ENCODE measurements at places on chromosomes 11 and 22.

DNA sequence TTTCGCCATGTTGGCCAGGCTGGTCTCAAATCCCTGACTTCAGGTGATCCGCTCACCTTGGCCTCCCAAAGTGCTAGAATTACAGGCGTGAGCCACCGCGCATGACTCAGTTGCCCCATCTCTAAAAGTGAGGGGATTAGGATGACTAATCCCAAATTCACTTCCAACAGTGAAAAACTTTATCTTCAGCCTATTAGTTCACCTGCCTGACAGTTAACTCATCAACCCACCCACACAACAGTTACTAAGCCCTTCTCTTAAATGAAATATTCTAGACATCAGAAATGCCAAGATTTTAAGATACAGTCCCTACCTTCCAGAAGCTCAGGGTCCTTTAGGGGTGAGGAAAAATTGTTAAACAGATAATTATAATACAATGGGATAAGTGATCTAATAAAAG, 2.0 kb upstream of the ANKRD42 start:
- H3K36me3 ChIP-seq, result peaks cover 21% of the 10 kb centered on the region
- H3K27ac ChIP-seq, result no peak overlapping the region
- peaks cover 26% of the 10 kb centered on the region for H3K4me1 ChIP-seq

- H3K27ac ChIP-seq, result no peak overlapping the region
- H3K27me3 ChIP-seq, result peaks cover 29% of the 10 kb centered on the region
- no peak overlapping the region for H3K4me3 ChIP-seq
- no peak for DNase-seq
- H3K36me3 ChIP-seq, result no peaks in the 10 kb centered on the region
Measured at GRCh38 chr11:134501406-134502152, 89.5 kb upstream of the B3GAT1 start.

DNA sequence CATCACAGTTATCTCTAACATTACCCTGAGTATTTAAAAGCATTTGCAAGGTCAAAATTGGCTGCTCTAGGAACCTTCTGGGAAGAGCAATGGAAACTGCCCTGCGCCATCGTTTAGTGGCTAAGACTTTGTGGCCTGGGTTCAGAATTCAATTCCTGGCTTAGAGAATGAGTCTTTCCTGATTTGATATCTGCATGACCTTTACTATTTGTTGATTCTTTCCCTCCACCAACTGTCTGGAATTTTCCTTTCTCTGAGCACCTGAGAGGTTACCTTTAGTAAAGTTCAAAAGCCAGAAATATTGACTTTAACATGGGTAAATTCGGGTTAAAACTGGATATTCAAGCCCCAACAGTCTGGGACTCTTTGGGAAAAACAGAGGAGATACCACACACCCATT, 43.0 kb upstream of the SLC5A12 start:
- H3K27me3 ChIP-seq, result no peaks in the 10 kb centered on the region
- H3K27ac ChIP-seq, result no peak overlapping the region
- DNase-seq, result no peak
- H3K4me3 ChIP-seq, result no peak overlapping the region
- no peaks in the 10 kb centered on the region for H3K36me3 ChIP-seq

DNA sequence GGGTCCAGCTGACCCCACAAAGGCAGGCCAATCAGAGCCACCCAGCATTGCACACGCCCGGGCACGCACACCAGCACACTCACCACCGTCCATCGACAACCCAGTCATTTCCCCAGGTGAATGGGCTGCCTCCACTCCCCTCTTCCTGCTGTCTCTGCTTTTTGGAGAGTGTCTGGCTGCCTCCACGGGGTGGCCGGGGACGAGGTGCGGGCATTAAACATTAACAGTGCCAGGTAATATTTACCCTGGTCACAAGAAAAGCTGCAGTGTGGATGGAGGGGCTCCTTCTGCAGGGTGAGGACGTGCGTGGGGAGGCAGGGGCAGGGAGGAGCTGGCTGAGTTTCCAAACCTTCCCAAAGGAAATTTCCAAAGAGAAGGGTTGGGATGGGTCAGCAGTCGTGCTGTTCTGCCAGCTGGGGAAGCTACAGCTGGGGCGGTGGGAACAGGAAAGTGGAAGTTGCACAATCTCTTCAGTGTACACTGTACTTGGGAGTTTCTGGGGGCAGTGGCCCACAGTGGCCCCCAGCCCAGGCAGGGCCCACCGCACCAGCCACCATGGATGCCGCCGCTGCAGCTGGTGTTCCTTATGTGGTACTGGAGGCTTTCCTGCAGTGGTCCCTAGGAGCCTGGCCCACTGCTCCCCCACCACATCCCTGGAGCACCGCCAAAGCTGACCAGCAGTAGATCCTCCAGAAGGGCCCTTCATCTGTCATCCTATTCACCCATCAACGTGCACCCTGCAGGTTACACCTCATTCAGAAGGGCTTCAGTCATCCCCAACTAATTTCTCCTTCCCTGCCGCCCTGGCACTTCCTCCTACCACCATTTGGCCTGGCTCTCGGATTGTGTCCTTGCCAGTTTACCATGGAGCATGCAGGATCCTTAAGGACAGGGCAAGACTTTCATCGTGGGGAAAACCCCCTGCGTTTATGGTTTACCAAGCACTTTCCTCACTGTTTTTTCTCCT, at the start of gene FXYD2:
FXYD2 (minus strand) TSS at position 174 of the 967 bp plus-strand sequence; CDS start at position 108, 66 bp downstream.
- H3K27ac ChIP-seq, result peak within 1 kb of the TSS; percentile 59
- H3K4me3 ChIP-seq, result no peak within 1 kb of the TSS
- H3K4me1 ChIP-seq, result peaks cover 10% of the 10 kb centered on the region
- no peaks in the 10 kb centered on the region for H3K36me3 ChIP-seq
- peaks cover 35% of the 10 kb centered on the region for H3K27me3 ChIP-seq

- peaks cover 27% of the 10 kb centered on the region for H3K4me1 ChIP-seq
- peaks cover 63% of the 10 kb centered on the region for H3K27me3 ChIP-seq
- DNase-seq, result no peak
- H3K27ac ChIP-seq, result no peak overlapping the region
- H3K36me3 ChIP-seq, result no peaks in the 10 kb centered on the region
Measured at GRCh38 chr11:128900468-128900867, 9.3 kb downstream of the KCNJ5 start.

- H3K4me1 ChIP-seq, result peaks cover 34% of the 10 kb centered on the region
- no peaks in the 10 kb centered on the region for H3K36me3 ChIP-seq
- H3K27me3 ChIP-seq, result no peaks in the 10 kb centered on the region
- H3K4me3 ChIP-seq, result no peak overlapping the region
Measured at GRCh38 chr11:33935005-33935404, 43.1 kb upstream of the LMO2 start.

GRCh38 chr22:17578136-17578754, 14.9 kb downstream of the SLC25A18 start:
- H3K4me1 ChIP-seq, result peaks cover 9% of the 10 kb centered on the region
- no peak overlapping the region for H3K4me3 ChIP-seq
- H3K27ac ChIP-seq, result peak overlapping the region; percentile 34

- H3K36me3 ChIP-seq, result no peaks in the 10 kb centered on the region
- no peak overlapping the region for H3K27ac ChIP-seq
- no peak for DNase-seq
- H3K4me1 ChIP-seq, result peaks cover 22% of the 10 kb centered on the region
Measured at GRCh38 chr11:120819003-120819402, 204.9 kb upstream of the TBCEL start.

DNA sequence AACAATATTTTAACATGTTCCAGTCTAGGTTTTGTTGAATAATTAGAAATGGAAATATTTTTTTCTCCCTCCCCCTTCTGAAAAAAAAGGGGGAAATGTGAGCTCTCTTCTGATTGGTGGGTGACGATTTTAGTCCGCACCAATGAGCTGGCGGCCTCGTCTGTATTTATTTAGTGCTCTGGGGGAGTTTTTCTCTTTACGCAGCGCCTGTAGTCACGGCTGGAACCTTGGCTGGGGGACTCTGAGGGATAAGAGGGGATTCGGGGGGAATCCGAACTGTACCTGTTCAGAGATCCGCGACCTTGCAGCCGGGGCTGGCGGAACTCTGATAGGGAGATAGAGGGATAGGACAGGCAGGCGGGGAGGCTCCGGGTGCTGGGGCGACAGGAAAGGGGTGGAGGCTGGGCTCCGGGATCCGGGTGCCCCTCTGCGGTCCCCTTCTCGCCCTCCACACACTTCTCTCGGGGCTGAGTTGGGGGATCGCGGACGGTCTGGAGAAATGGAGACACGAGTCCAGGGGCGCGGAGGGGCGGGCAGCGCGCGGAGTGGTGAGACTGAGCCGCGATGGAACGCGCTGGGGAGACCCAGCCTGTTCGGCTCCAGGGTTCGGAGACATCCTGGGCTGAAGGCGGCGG, 99.7 kb upstream of the HSD17B12 start:
- H3K4me3 ChIP-seq, result peak overlapping the region; percentile 69
- DNase-seq, result no peak
- H3K4me1 ChIP-seq, result peaks cover 26% of the 10 kb centered on the region
- peaks cover 100% of the 10 kb centered on the region for H3K27me3 ChIP-seq
- H3K27ac ChIP-seq, result no peak overlapping the region
- no peaks in the 10 kb centered on the region for H3K36me3 ChIP-seq

DNA sequence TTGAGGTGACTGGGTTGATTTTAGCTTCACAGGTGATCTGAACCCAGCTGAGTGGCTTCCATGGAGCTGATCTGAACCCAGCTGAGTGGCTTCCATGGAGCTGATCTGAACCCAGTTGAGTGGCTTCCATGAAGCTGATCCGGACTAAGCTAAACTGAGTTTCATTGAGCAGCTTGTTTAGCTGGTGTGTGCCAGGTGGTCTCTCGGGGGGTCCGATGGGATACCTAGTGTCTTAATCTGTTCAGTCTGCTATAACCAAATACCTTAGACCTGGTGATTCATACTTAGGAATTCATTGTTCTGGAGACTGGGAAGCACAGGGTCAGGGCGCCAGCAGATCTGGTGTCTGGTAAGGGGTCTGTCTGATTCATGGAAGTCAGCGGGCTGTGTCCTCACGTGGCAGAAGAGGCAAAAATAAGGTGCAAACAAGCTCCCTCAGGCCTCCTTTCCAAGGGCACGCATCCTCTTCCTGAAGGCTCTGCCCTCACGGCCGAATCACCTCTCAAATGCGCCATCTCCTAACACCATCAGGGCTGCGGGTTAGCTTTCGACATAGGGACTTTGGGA, 52.5 kb upstream of the KCNQ1OT1 start:
- no peaks in the 10 kb centered on the region for H3K27me3 ChIP-seq
- H3K27ac ChIP-seq, result no peak overlapping the region
- peaks cover 52% of the 10 kb centered on the region for H3K4me1 ChIP-seq
- DNase-seq, result no peak
- no peak overlapping the region for H3K4me3 ChIP-seq
